ENCODE measurements at places on chromosomes 4 and X.
A peak's percentile ranks its signal among the peaks of the same experiment; 100 is the strongest.

DNA sequence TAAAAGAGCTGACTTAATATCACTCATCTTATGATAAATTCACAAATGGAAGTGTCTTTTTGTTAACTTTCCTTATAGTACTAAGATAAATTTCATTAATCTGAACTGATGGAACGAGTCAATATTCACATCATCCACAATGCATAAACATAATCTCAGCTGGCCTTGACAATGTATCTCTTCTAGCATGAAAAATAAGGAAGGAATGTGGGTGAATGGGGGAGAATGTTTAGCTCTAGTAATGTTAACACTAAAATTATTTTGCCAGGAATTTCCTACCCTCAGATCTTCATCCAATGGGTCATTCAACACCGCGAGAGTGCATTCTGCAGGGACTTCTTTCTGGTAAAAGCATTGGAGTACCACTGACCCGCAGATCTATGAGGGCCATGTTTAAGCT is 15.8 kb downstream of the TRPC3 start:
- no peak for DNase-seq

DNA sequence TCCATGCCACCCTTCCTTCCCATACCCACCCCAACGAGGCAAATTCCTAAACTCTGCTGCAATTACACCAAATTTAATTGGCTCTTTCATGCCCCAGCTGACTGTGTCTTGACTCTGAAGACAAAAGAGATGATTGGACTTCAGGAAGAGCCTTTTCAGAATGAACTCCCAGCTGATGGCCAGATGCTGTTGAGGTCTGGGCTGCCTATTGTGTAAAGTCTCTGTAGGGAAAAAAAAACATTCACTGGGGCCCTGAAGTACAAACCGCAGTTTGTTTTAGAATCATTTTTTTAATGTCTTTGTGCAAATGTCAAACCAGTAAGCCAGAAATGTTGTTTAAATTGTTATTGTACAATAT is 174.8 kb downstream of the HHIP start:
- no peak for DNase-seq

- DNase-seq: no peak
These were observed 69.3 kb upstream of the PDE5A start for GRCh38 chr4:119697887-119698393.

DNA sequence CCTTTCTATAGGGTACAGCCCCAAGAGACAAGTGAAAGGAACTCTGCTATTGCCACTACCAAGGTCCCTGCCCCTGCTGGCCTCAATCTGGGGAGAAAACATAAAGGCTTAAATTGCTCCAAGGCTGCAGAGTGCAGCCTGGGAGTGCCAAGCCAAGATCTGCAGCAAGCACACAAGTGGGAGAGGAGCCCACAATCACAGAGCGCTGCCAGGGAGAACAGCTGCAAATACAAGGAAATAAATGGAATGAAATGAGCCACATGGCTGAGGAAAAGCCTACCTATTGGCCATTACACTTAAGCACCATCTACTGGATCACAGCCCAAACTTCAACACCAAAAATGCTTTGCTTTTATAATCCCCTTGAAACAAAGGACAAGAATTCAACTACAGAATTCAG is 582.4 kb downstream of the FAM133A start:
- DNase-seq: no peak

- no peak for DNase-seq
These were observed 162.1 kb downstream of the KDM6A start for GRCh38 chrX:45035071-45035470.

DNA sequence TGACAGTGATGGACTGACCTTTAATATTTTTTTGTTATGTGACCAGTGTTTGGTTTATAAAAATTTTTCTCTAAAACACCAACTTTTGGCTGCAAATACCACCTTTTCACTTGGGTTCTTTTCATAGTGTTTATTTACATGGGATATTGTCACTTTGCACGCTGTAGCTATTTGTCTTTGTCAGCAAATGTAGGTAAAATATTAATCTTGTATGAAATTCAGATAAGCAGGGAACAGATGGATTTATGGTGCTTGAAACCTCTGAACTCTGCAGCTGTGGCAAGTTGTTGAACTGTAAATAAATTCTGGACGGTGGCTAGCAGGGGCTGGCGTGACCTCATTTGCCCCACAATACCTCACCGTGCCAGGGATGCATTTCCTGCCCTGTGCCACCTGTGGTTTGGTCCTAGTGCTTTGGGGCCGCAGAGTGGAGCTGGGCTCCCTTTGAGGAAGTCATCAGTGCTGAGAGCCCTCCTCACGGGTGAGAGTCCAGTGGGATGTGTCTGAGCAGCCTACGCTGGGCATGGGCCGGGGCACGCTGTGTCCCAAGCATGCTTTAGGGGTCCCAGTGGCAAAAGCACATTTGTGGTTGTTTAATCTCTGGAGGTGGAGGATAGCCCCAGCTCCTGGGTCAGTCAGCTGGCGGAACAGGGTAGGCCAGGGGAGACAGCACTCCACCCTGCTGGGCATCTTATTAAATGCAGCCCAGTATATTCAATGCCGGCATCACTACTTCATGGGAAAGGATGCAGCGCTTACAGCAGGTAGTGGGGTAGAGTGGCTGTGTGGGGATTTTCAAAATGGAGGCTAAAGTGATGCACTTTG is 108.6 kb downstream of the TBL1X start:
- DNase-seq: no peak

GRCh38 chr4:152676052-152676854 is 3.5 kb downstream of the TMEM154 start:
- no peak for DNase-seq

DNA sequence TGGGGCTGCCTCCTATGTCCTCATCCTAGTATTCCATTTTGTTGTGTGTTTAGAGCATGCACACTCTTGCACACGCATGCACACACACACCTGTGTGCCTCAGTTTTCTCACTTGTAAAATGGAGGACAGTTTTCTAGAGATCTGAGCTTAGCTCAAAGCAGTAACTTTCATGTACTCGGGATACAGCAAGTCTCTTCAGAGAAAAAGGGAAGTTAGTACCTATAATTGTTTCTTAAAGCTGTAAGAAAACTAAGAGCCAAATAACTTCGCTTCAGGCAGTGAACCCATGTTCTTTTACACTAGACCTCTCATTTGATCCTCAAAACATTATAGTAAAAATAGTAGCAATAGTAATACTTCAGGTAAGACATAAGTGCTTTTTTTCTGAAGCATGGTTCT is 49.6 kb downstream of the KIT start:
- DNase-seq: no peak

- DNase-seq: no peak
These were observed 89.3 kb downstream of the TSPAN5 start for GRCh38 chr4:98568941-98569663.

- DNase-seq: no peak
These were observed 99.6 kb downstream of the ADAM29 start for GRCh38 chr4:175017751-175018150.

DNA sequence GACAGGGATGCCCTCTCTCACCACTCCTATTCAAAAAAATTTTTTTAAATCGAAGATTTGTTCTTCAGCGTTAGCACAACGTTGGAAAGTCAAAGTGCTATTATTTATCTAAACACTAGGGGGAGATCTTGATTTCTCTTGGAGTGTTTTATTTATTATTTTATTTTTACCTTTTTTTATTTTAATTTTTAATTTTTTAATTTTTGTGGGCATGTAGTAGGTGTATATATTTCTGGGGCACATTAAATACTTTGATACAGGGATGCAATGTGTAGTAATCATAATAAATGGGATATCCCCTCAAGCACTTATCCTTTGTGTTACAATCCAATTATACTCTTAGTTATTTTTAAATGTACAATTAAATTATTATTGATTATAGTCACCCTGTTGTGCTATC is 37.4 kb upstream of the SLC10A4 start:
- no peak for DNase-seq

- peak; percentile 79 for DNase-seq
These were observed 179.7 kb upstream of the RASGEF1B start for GRCh38 chr4:81651243-81651899.

GRCh38 chr4:113998079-113998478 is 18.6 kb upstream of the ARSJ start:
- no peak for DNase-seq

- DNase-seq: no peak
These were observed 79.1 kb downstream of the NPFFR2 start for GRCh38 chr4:72110886-72111285.

- no peak for DNase-seq
These were observed 9.0 kb upstream of the MAGEA8 start for GRCh38 chrX:149871940-149872339.

DNA sequence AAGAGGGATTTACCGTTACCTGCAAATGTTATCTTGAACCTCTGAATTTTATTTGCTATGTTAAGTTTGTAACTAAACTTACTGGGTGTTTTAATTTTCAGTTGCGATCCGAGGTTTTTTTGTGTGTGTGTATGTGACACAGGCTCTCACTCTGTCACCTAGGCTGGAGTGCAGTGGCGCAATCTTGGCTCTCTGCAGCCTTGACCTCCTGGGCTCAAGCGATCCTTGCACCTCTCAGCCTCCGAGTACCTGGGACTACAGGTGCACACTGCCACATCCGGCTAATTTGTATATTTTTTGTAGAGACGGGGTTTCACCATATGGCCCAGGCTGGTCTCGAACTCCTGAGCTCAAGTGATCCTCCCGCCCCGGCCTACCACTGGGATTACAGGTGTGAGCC is 18.5 kb downstream of the PDK3 start:
- DNase-seq: no peak

DNA sequence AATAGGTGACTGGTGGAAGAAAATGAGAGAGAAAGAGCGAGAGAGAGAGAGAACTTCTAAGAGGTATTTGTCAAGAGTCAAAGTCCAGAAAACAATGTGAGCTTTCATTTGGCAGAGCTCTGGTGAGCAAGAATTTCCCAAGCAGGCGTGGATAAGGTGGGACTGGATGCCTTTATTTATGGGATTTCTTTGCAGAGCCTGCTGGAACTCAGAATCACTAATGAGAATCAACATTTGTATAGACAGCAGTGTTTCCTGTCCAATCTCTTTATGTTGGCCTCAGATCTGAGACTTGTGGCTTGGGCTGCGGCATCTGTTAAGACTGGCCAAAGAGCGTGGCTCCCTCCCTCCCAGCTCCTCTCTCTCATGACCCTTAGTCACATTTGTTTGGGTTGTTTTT is 67.9 kb upstream of the TBL1X start:
- no peak for DNase-seq

GRCh38 chrX:70336767-70337166 is 46.9 kb downstream of the KIF4A start:
- DNase-seq: no peak

GRCh38 chrX:154605566-154605965 is 13.5 kb downstream of the CTAG1B start:
- DNase-seq: no peak

DNA sequence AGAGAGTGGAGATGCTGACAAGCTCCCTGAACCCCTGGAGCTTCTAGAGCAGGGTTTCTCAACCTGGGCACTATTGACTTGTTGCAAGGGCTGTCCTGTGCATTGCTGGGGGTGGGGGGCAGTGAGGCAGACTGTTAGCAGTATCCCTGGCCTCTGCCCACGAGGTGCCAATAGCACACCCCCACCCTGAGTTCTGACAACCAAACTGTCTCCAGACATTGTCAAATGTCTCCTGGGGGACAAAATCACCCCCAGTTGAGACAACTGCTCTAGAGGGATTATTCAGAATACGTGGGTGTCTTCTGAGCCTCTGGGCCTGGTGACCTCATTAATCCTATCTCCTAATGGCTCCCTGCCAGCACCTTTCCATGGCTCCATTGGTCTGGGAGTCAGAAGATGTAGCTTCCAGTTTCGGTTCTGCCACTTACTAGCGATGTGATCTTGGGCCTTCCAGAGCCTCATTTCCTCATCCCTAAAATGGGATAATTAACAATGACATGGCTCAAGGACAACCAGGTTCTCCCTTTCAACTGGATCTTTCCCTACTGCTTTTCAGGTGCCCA is 17.6 kb upstream of the PJA1 start:
- no peak for DNase-seq

- no peak for DNase-seq
These were observed 47.4 kb downstream of the ASIC5 start for GRCh38 chr4:155818639-155819038.

DNA sequence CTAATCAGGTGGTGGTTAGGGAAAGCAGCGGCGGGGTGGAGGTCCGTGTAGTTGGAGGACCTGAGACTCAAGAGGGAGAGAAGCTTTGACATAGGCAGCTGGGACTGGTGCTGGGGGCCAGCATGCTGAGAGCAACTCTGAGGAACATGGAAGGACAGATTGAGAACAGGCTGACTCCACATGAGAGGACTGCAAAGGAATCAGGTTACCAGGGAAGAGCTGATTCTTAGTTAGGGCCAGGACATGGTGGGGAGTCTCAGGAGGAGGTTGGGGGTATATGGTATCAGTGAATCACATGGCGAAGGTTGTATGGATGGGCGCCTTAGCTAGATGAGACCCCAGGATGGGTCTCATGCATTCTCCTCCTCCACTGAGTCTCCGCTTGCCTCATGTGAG is 264.0 kb upstream of the BOD1L1 start:
- DNase-seq: no peak

DNA sequence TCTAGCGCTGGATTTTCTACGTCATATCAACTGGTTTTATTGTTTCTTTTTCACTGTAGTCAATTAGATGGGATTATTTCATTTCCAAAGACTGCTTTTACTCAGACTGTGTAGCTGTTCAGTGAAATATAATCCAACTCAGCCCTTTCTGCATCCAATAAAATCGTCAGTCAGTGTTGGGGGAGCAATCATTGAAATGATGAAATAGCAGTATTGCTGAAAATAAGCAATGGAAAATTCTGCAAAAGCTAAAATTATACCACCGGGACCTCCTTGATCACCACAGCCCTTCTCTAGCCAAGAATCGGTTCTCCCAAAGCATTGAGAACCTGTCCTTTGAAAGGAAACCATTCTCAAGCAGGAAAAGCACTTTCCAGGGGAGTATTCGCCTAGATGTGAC is 243.1 kb upstream of the TENM3 start:
- DNase-seq: no peak

- DNase-seq: peak; percentile 79
These were observed at the start of gene CXCL3 for GRCh38 chr4:74038425-74039314. CXCL3 (minus strand) TSS chr4:74038689; CDS start chr4:74038611, 78 bp downstream.

- DNase-seq: no peak
These were observed 23.5 kb upstream of the ELF2 start for GRCh38 chr4:139200506-139200905.

DNA sequence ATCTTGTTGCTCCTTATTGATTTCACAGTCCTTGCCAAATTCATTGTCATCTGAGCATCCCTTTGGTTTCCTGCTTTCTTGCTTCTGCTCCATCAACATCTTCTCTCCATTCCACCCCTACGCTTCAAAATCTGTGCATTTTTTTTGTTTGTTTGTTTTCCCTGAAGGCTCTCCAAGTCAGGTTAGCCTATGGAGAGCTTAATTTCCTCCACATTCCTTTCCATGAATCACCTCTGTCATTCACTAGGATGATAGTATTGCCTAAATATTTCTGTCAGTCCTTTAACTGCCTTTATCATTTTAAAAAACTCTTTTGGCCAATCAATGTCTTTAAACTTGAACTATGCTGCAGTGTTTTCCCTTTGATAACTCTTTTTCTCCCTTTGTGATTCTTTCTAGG is 67.7 kb downstream of the PPARGC1A start:
- no peak for DNase-seq

GRCh38 chr4:96431094-96431493 is 591.2 kb downstream of the PDHA2 start:
- DNase-seq: no peak

- DNase-seq: no peak
These were observed 8.3 kb downstream of the NSD2 start for GRCh38 chr4:1879485-1879884.

GRCh38 chrX:77564823-77565222 is 117.6 kb downstream of the FGF16 start:
- DNase-seq: no peak

GRCh38 chr4:95267081-95267480 is 281.7 kb downstream of the UNC5C start:
- DNase-seq: no peak

- DNase-seq: no peak
These were observed at the start of gene TMSB15A for GRCh38 chrX:102515975-102516941. TMSB15A (minus strand) TSS chrX:102516739.

All from GDM1 (cell line).